Foreskin keratinocyte (primary cell): ENCODE measurements at places on chromosomes 6 and 20. TPM values are rescaled to one million over a fixed set of nuclear protein-coding genes. Genes with fewer than 3 reads are reported as not detected.

COL9A3 gene
- 10.1 and 10.8 TPM in 2 replicates for total RNA-seq

ELOVL2 gene
- total RNA-seq = 0.10 and 0.18 TPM in 2 replicates

PRR18 gene
- not detected in 2 replicates for total RNA-seq

FAM83C gene
- 2.6 and 3.0 TPM in 2 replicates for total RNA-seq

TMEM200A gene
- 51.2 and 134 TPM in 2 replicates for total RNA-seq

SIM1 gene
- not detected in 2 replicates for total RNA-seq

DDX43 gene
- total RNA-seq = 0.54 and 0.99 TPM in 2 replicates

SIRPA gene
- 26.8 and 35.1 TPM in 2 replicates for total RNA-seq

RNF182 gene
- total RNA-seq = 0.67 and 0.85 TPM in 2 replicates

SMIM26 gene
- total RNA-seq = 61.2 and 62.6 TPM in 2 replicates

TSPO2 gene
- total RNA-seq = not detected in 2 replicates

PRL gene
- total RNA-seq = not detected in 2 replicates

FOXF2 gene
- total RNA-seq = 0.11 and 0.14 TPM in 2 replicates

PDSS2 gene
- 12.0 and 13.1 TPM in 2 replicates for total RNA-seq

LCA5 gene
- 1.9 and 2.4 TPM in 2 replicates for total RNA-seq

FAM209A gene
- total RNA-seq = 0.31 TPM in 1 of 2 replicates, not detected in the other

USP49 gene
- total RNA-seq = 1.1 and 1.3 TPM in 2 replicates

IL20RA gene
- total RNA-seq = 1.2 and 1.7 TPM in 2 replicates

LST1 gene
- 0.34 TPM in 1 of 2 replicates, not detected in the other for total RNA-seq

MYLK2 gene
- 0.07 TPM in 2 replicates for total RNA-seq

HDGFL1 gene
- total RNA-seq = not detected in 2 replicates
